Fibroblast of gingiva (primary cell): ENCODE measurements at places on chromosomes 2 and 18.

DNA sequence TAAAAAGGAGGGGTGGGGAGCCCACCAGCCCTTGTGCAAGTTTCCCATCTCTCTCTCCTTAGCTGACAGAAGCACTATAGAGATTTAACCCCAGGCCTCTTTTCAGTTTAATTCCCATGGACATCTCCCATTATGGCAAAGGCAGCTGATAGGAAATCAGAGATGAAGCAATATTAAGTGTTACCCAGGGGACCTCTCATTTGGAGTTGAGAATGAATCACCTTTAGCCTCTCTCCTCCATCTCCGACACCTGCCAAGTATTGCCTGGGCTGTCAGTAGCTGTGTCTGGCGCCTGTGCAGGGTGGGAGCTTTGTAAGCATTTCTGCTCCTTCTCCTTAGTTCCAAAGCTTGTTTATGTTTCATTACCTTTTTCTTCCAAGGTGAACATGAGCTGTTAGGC, 109.0 kb downstream of the AQP4 start:
- DNase-seq = no peak

GRCh38 chr2:159145745-159146354, 140.7 kb downstream of the WDSUB1 start:
- no peak for DNase-seq

DNA sequence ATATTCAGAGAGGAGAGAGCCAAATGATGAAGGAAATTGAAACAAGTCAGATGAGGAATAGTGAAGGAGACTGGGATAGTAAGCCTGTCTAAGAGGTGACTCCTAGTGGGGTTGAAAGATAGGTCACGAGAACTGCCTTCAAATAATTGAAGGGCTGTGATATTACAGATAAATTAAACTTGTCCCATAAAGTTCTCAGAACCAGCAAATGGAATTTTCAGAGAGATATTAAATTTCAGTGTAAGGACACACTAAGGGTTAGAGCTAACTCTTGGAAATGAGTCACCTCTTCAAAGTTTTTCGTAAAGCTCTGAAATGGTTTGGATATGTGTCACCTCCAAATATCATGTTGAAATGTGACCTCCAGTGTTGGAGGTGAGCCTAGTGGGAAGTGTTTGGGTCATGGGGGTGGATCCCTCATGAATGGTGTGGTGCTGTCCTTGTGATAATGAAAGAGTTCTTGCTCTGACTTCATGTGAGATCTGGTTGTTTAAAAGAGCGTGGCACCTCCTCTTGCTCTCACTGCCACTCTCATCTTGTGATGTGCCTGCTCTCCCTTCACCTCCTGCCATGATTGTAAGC, 87.3 kb downstream of the BABAM2 start:
- DNase-seq = peak; percentile 90

GRCh38 chr2:20596973-20597859, 53.7 kb downstream of the HS1BP3 start:
- peak; percentile 90 for DNase-seq

GRCh38 chr2:152826581-152827279, 108.3 kb downstream of the ARL6IP6 start:
- no peak for DNase-seq

DNA sequence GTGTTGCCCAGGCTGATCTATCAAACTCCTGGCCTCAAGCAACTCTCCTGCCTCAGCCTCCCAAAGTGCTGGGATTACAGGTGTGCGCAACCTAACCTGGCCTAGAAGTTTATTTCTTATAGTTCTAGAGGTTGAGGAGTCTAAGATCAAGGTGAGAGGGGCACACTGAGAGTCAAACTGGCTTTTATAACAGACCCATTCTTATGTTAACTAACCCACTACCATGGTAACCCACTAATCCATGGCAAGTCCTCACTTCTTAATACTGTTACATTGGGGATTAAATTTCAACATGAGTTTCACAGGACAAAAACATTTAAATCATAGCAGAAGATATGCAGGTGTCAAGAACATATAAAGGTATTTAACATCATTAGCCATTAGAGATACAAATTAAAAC, 50.6 kb downstream of the MDH1 start:
- no peak for DNase-seq

DNA sequence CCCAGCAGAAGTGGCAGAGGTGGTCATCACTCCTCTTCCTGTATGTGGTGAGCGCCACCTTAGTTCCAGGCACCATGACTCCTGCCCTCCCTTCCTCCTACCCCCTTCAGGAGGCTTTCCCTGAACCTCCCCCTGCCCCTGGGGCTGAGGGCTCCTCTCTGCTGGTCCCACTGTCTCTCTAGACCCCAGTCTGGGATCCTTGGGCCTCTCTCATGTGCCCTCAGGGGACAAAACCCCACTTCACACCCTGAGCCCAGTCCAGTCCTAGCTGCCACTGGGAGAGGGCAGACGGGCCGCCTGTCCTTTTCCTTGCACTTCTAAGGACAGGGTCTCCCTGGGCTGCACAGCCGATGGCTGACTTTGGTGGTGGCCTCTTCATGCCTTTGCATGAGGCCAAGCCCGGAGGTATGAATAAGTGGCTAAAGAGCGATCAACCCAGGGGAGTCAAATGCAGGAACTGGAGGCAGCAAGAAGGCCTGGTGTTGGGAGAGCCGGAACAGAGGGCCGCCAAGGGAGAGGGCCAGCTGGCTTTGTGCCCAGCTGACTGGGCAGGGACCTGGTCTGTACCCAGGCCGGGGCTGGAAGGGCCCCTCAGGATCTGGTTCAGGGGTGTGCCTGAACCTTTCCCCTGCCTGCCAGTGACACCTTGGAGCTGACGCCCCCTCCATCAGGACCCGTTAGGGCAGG, 29.5 kb downstream of the GLI2 start:
- no peak for DNase-seq

GRCh38 chr2:72037261-72037666, 110.4 kb downstream of the CYP26B1 start:
- DNase-seq = no peak

DNA sequence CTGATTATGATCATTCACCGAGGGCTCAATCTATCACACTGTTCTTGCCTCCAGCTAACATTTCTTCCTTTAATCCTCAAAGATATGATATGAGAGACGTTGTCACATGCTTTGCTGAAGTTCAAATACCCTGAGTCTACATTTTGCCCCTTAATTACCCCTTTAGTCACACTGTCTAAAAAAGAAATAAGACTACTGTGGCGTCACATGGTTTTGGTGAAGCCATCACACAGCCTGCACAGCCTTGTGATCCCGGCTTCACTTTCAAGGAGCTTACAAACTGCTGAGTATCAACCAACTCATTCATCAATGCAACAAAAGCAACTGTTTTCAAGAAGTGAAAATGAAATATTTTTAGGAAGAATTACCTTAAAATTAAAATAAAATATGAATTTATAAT, 31.9 kb upstream of the SOCS6 start:
- no peak for DNase-seq

GRCh38 chr2:188993247-188993646, 19.1 kb downstream of the COL3A1 start:
- no peak for DNase-seq

- no peak for DNase-seq
These were observed 22.7 kb upstream of the BAZ2B start for GRCh38 chr2:159639071-159639470.

- DNase-seq = no peak
These were observed 111.7 kb upstream of the KLHL14 start for GRCh38 chr18:32884543-32884942.

GRCh38 chr18:70553936-70554260, 265.1 kb downstream of the SOCS6 start:
- DNase-seq = no peak

GRCh38 chr2:232473467-232473890, 14.2 kb downstream of the ECEL1 start:
- no peak for DNase-seq

- peak; percentile 22 for DNase-seq
These were observed 20.5 kb downstream of the APLF start for GRCh38 chr2:68487773-68488355.

DNA sequence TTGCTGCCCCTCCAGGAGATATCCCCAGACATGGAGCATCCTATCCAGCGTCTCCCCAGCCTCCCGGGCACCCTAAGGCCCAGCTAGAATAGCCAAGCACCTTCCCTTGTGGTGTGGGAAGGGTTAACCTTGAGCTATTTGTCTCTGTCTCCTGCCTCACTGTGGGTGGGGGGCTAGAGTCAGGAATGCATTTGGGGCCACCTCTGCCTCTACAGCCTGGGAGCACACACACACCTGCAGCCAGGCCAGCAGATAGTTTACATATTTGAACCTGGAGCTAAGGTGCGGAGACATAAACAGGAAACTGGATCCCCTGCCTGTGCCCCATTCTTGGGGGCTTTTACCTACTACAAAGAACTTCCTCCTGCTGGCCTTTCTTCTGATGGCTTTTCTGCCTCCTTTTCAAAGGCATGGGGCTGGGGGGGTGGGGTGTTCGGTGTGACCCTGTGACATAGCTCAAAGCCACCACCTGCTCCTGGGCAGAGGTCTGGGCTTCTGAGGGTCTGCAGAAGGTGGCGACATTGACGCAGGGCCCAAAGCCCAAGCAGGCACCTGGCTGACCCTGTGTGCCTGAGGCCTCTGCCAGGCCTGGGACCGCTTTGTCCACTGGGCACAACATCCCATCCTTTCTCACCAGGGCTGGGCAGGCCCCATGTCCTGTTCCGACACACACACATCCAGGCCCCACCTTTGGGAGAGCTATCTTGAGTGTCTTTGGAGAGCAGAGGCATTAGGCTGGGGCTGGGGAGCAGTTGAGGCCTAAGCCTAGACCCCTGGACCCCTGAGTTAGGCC, 34.2 kb downstream of the EMX1 start:
- no peak for DNase-seq

DNA sequence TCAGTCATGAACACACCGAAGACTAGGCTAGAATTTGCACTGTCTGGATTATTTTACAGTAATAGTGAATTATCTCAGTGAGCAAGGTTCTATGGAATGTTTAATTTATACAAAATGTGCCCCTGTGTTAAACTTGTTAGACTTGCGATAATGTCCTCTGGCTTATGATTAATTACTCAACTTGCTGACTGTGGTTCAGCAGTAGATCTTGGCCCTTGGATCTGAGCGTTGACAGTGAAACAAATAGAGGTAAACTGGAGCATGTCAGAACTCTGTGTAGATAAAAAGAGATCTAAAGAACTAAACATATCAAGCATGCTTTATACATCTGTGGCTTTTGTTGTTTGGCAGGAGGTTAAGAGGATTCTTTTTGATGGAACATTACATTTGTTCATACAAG, 407.6 kb downstream of the DSEL start:
- no peak for DNase-seq

GRCh38 chr2:225472161-225472560, 72.7 kb downstream of the NYAP2 start:
- DNase-seq = no peak

GRCh38 chr18:8744038-8744437, 38.7 kb downstream of the MTCL1 start:
- DNase-seq = no peak

GRCh38 chr18:30405038-30405437, 637.5 kb downstream of the DSC3 start:
- DNase-seq = no peak

- DNase-seq = no peak
These were observed 215.2 kb downstream of the VAPA start for GRCh38 chr18:10128921-10129501.

DNA sequence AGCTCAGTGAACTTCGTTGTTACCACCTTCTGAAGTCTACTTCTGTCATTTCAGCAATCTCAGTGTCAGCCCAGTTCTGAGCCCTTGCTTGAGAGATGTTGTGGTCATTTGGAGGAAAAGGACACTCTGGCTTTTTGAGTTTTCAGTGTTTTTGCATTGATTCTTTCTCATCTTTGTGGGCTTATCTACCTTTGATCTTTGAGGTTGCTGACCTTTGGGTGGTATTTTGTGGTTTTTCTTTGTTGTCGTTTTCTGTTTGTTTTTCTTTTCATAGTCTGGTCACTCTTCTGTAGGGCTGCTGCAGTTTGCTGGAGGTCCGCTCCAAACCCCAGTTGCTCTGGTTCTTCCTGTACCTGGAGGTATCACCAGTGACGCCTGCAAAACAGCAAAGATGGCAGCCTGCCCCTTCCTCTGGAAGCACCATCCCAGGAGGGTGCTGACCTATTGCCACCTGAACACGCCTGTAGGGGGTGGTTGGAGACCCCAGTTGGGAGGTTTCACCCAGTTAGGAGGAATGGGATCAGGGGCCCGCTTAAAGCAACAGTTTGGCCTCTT, 74.7 kb downstream of the EPC2 start:
- DNase-seq = no peak

DNA sequence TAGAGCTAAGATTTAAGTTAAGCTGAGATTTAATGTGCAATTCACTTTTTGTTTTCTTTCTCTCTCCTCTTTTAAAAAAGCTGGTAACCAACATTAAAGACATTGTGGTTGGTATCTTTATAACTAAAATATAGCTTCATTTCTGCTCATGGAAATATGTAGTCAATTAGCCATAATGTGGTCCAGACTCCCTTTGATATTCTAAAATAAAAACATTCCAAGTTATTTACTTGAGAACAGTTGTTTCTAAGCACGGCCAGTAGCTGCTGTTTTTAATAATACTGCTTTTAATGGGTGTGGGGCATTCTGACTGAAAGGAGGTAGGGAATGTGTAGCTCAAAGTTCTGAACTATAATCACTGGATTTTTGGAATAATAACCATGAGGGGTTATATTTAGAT, 183.3 kb upstream of the FBXO11 start:
- peak; percentile 9 for DNase-seq

- no peak for DNase-seq
These were observed 18.8 kb downstream of the GMCL1 start for GRCh38 chr2:69848186-69848790.

GRCh38 chr2:97907369-97908100, 88.2 kb downstream of the TMEM131 start:
- no peak for DNase-seq

- DNase-seq = no peak
These were observed 91.2 kb downstream of the POU3F3 start for GRCh38 chr2:104945121-104945520.

DNA sequence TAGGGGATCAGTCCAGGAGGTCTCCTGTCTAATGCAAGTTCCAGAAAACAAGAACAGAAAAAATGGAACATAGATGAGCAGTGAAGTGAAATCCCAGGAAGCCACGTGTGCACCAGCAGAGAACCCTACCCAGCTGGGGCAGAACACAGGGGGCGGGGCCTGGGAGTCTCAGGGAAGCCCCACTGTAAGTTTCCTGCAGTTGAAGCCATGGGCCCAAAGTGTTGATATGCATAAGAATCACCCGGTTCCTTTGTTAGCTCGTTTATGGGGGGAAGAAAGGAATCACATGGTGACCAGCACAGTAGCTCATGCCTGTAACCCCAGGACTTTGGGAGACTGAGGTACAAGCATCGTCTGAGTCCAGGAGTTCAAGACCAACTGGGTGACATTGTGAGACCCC, 131.3 kb downstream of the INO80D start:
- DNase-seq = no peak

- DNase-seq = no peak
These were observed 81.5 kb downstream of the ZNF407 start for GRCh38 chr18:74679006-74679678.

GRCh38 chr2:101625387-101625786, 72.1 kb upstream of the MAP4K4 start:
- DNase-seq = no peak

DNA sequence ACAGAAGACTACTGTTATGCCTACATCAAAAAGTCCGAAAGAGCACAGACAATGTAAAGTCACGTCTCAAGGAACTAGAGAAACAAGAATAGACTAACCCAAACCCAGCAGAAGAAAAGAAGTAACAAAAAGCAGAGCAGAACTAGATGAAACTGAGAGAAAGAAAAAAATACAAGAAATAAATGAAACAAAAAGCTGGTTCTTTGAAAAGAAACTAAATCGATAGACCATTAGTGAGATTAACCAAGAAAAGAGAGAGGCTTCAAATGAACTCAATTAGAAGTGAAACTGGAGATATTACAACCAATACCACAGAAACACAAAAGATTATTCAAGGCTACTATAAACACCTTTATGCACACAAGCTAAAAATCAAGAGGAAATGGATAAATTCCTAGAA, 271.8 kb downstream of the MBD2 start:
- no peak for DNase-seq
